ENCODE measurements at places on chromosomes 13 and 19.

DNA sequence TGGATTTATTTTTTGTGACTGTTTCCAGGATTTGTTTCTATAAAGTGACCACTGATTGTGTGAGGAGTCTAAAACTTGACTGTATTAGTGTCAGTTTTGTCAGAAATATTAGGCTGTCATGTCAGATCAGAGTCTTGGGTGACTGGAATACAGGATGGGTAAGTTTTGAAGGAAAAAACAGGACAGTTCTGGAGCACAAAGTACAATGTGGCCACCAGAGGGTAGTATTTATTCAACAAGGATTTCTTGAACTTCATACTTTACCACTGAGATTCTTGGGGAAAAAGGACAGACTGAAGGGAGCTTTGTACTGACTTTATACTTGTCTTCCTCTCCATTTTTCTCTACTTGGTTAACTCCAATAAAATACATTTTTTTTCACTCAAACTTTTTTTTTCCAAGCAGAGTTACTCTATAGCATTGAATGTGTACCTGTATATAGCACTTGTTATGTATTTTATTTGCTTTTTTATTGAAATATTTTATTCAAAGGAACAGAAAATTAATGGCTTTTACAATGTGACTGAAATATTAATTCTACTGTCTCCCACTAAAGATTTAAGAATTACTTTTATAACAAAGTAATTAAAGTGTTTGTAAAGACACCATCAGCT lies 51.1 kb downstream of the LMO7 start:
- no peak for DNase-seq

DNA sequence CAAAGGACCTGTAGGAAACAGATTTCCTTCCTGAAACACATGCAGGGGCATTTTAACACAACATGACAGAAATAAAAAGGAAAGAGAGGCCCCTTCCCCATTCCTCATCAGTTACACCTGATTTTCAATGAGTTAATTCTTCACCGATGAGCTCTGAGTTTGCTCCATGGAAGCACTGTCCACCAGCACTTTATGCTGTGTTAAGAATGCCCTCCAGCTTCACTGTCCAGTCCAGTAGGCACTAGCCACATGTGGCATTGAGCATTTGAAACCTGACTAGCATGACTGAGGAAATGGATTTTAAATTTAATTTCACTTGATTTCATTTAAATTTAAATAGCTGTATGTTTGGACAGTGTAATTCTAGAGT lies 217.2 kb upstream of the SLC10A2 start:
- no peak for DNase-seq

GRCh38 chr13:39970177-39970846 lies 314.9 kb downstream of the COG6 start:
- no peak for DNase-seq

DNA sequence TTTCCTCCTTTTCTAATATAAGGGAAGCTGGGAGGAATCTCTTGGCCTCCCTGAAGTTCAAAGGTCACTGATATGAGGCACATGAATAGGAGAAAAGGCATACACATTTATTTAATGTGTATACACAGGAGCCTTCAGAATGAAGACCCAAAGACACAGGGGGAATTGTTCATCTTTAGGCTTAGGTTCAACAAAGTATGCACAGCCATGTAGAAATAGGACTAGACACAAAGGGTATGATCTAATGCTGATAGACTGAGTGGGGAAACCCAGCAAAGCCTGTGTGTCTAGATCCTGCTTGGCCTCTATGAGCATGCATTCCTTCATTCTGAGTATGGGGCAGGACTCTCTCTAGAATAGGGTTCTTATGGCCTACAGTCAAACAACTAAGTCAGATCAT lies 177.1 kb upstream of the RFC3 start:
- DNase-seq = no peak

DNA sequence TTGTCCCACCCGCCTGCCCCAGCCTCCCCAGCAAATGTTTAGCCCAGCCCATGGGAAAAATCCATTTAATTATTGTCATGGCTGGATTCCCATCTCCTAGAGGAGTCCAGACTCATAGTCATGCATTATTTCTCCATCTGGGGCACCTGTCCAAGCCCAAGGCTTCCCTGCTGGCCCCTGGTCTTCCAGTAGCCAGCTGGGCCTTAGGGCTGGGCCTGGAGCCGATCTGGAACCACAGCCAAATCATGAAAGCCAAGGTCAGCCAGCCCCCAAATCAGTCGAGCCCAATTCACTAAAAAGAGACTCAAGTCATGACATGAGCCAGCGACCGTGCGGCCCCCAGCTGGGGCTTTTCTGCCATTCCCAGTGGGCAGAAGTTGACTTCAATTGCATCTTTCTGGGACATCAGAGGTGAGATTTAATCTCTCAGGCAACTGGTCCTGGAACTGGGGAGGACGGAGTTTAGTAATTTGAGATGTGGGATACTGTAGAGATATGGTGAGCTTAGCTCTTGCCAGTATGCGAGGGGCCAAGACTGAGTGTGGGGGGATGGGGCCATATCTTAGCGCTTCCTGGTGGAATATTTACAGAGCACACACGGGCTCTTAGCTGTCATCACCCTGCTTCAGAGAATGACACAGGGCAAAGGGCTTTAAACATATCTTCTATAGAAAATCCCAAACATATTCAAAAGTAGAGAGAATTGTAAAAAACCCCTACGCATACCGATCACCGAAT lies 9.4 kb upstream of the PGLYRP2 start:
- DNase-seq = no peak

GRCh38 chr13:50549221-50549942 lies 294.1 kb downstream of the DLEU7 start:
- DNase-seq = no peak

- no peak for DNase-seq
Observed at GRCh38 chr19:54517483-54517882, 14.9 kb downstream of the LAIR2 start.
